Glomerular endothelial cell (primary cell): ENCODE measurements at places on chromosomes 1 and 21.
A peak's percentile ranks its signal among the peaks of the same experiment; 100 is the strongest.

GRCh38 chr1:58165073-58165472 lies 381.5 kb downstream of the OMA1 start:
- DNase-seq, result no peak

- DNase-seq, result no peak
Observed at GRCh38 chr1:48038270-48038767, 41.1 kb upstream of the TRABD2B start.

- DNase-seq, result no peak
Observed at GRCh38 chr1:155127105-155127966, at the start of gene EFNA1. TSS of gene EFNA1 (plus strand) at chr1:155127876. CDS start at chr1:155127978, 102 bp downstream.

DNA sequence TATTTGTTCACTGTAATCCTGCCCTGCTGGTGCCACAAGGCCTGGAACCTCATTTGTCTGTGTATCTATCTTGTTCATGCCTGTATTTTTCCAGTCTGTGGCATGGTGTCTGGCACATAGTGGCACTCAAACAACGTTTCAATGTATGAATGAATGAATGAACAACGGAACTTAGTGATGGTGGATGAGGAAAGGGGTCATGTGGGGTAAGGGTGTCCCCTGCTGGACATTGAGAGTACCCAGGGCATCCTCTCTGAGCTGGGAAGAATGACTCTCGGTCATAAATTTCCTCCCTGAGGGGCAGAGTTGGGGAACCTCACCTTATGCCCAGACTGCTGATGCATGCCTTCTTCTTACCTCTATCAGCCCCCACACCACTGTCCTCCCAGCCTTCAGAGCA lies 18.9 kb upstream of the ZNF683 start:
- no peak for DNase-seq

DNA sequence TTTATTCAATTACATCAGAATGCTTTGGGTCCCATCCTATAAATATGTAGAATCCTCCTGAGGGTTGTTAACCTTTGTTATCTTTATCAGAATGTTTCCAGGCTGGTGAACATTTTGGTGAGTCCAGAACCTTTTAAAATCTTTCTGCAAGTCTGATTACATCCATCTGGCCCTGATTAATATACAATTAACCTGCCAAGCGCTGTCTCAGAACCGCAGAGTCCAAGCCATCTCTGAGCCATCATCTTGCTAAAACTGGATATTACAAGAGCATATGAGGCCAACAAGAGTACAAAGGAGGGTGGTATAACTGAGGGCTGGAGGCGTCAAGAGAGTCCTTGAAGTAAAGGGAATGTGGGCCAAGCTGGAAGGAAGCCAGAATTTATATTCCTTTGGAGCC lies 88.6 kb upstream of the ZC3H11B start:
- no peak for DNase-seq

- DNase-seq, result no peak
Observed at GRCh38 chr1:79896140-79896539, 889.6 kb upstream of the ADGRL4 start.

DNA sequence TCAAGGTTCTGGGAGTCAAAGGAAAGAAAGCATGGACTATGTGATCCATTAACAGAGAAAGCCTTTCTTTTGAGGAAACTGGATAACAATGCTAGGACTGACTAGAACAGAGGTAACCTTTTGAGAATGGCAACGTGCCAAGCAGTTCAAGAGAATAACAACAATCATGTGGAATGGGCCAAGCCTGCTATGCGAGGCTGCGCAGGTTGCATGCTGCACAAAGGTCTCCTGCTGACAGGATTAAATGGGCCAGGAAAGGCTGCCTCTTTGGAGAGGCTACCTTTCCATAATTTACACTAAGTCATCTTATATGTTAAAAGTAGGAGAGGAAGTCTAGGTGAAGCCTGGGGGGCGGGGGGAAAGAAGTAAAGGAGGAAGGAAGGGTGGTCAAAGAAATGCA lies 5.8 kb downstream of the PCNX2 start:
- no peak for DNase-seq

DNA sequence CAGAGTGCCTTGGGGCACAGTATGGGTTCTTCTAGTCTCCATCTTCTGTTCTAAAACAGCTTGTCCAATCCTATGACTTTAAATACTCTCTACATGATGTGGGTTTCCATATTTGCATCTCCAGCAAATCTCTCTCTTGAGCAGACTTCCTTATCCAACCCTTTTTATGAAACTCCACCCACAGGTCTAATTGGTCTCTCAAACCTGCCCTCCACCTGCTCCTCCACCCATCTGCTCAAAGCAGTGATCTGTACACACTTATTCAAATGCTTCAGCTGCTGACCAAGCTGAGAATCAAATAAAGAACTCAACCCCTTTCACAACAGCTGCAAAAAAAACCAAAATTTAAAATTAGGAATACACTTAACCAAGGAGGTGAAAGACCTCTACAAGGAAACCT lies 11.5 kb downstream of the MCOLN2 start:
- no peak for DNase-seq

- DNase-seq, result no peak
Observed at GRCh38 chr1:50846224-50846839, 113.7 kb downstream of the FAF1 start.

DNA sequence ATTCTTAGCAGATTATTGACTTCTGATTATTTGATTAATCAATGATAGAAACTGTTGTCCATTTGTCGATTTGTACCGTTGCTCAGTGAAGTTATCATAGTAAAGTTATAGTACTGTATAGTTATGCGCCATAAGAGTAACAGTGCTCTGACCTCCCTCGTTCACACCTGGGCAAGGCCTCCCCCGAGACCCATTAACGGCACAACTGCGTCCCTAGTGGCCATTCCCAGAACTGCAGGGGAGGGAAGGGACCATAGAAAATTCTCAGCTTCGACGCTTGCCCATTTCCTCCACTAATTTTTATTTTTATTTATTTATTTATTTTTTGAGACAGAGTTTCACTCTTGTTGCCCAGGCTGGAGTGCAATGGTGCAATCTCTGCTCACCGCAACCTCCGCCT lies 334.4 kb downstream of the DSCAM start:
- DNase-seq, result no peak

DNA sequence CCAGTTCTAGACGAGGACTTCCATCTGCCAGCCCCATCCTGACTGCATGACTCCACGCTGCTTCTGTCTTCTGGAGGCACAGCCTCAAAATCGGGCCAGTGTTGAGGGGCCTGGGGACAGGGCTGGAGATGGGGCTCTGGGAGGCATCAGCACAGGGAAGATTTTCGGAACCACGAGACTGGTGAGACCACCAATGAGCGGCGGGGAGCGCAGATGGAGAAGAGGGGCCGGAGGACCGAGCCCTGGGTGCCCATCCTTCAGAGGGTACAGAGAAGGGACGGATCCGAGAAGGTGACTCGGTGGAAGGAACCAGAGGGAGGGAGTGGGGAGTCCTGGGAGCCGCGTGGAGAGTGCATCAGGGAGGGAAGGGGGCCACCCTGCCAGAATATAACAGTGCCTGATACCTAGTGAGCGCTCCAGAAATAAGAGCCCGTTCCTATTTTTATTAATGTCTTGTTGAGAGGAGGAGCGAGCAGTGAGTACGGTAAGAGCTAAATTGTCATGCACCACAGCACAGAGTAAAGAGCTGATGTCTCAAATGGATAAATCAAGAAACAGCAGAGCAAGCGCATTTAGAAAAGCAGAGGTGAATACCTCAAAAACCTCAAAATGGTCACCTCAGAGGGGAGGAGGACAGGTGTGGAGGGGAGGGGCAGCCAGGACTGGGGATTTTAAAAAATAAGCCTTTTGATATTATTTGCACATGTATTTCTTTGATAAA lies 26.2 kb upstream of the KIF26B start:
- DNase-seq, result no peak

DNA sequence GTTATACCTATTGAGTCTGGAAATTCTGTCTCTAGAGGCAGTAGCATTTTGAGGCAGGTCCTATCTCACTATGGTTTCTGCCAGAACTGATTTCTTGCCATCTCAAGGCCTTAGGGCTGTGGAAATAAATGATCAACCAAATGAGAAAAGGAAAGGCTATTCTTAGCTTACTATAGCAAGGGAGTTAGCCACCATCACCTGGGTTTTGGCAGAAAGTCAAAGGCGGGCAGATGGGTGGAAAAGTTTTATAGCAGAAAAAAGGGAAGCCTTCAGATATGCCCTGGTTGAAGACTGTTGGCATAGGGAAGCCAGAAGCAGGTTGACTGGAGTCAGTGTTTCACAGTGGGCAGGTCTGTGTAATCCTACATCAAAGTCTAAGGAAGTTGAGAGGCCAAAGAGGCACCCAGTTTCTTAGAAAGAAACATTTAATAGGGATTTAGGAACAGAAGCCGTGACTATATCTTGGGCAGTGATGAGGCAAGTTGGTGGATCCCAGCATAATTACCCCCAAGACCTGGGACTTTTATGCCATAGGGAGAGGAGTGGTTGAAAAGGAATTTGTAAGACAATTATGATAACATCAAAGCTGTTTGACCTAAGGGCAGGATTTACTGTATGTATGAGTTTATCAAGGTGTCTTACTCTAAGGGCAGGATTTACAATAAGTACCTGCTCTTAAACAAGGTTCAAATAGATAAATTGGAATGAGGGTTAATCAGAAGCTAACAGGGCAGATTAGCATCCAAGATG lies 29.7 kb downstream of the CTH start:
- no peak for DNase-seq

DNA sequence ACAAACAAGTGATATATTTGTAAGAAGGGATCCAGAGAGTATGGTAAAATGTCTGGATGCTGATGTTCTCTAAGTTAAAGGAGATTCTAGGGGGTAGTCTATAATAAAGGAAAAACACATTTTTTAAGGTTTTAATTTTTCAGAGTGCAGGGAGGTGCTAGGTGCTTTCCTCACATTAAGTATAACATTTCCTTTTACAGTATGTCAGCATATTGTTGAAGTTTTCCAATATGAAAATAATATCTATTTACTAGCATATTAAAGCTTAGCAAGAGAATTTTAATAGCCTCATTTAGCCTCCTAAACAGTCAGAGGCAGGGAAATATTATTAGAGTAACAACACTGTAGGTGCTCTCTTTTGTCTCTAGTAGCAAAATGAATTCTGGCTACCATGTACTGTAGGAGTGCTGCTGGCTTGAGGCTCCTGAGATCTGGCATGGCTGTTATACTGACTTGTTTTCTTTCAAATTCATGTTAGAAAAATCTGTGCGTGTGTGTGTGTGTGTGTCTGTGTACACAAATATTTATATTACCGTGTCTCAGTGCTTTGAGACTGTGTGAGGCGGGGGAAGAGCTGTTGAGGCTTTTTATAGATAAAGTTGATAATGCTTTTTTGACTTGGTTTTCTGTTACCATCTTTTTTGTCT lies 71.0 kb downstream of the POU2F1 start:
- no peak for DNase-seq

DNA sequence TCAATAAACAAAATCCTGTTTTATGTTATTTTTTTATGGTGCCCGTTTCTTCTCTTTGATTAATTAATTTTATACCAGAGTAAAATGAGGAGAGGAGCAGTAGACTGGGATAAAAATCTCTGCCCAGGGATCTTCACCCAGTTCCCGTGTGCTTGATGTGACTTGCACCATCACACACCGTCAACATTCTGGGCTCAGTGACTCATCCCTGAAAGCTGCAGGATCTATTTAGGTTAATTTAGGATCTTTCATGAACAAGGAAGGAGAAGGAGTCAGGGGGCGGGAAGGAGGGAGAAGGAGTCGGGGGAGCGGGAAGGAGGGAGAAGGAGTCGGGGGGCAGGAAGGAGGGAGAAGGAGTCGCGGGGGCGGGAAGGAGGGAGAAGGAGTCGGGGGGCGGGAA lies 182.4 kb downstream of the SMYD3 start:
- no peak for DNase-seq

GRCh38 chr1:158080066-158080465 lies 86.6 kb downstream of the KIRREL1 start:
- no peak for DNase-seq

DNA sequence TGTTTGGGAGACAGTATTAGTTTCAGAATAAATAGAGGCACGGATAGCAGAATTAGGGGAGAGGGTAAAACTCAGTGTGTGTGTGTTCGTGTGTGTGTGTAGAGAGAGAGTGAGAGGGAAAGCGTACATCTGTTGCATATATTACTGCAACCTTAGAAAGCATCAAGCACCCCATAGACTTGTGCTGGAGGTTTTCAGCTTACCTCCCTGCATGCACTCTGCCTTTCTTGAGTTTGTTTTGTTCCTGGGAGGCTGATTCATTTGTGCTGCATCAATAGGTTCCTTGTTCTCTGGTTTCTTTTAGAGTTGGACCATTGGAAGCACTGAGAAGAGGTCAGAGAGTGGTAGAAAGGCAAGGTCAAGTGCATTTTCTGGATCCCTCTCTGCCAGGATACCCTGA lies 104.4 kb upstream of the KCNK1 start:
- no peak for DNase-seq

DNA sequence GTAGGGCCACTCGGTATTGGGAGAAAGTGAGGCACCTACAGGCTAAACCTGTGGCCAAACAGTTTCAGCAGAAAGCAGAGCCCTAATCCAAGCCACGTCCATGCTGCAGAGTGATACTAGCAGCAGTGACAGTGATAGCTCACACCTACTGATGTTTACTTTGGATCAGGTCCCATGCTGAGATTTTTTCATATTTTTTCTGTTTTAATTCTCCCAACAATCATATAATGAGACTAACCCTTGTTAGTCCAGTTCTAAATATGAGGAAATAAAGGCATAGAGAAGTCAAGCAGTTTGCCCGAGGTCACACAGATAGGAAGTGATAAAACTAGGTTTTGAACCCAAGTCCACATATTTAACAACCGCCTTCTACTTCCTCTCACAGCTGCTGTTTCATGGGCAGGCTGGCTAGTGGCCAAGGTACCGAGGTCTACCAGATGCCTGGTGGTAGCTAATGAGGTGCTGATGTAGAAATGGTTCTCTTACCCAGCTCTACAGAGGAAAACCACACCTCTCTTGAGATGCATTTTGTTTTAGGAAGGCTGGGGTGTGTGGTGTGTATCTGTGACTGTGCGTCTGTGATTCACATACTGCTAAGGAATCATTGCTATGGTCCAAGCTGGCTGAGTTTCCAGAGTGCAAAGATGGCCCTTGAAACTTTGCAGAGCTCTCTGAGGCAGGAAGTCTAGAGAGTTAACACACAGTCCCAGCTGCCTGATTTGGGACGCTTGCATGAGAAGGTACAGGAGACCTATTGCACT lies 80.3 kb upstream of the ARTN start:
- peak; percentile 27 for DNase-seq

GRCh38 chr1:206135248-206135647 lies 18.1 kb upstream of the AVPR1B start:
- DNase-seq, result no peak

DNA sequence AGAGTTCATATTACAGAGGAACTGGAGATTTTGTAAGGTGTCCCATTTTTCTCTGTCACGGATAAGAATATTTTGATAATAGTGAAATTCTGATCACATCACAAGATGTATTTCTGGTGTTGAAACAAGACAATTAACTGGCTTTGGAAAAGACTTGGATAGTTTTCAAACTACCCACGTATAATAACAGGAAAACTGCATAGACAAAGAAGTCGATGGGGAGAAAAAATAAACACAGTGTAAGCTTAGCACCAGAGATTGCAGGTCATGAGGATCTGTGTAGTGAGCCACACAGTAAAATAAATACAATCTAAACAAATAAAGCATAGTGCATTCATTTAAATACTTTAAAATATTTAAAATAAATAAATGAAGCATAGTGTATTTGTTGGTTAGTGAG lies 452.3 kb upstream of the ADAMTS5 start:
- no peak for DNase-seq
